Activated naive CD8-positive, alpha-beta T cell treated with anti-CD3 and anti-CD28 coated beads, Interleukin-2, amount 10 ng/mL, durations not matched to agents 7 days and 5 days (primary cell): ENCODE measurements at places on chromosomes 13 and 19. TPM values are rescaled to one million over a fixed set of nuclear protein-coding genes. Genes with fewer than 3 reads are reported as not detected.

GRCh38 chr13:45537516-45537915 is 72.8 kb downstream of the COG3 start:
- H3K27ac ChIP-seq, result no peak overlapping the region
- H3K36me3 ChIP-seq, result peaks cover 8% of the 10 kb centered on the region
- no peak overlapping the region for H3K4me3 ChIP-seq
- H3K4me1 ChIP-seq, result no peaks in the 10 kb centered on the region
- DNase-seq, result no peak

GRCh38 chr13:22915442-22916082 is 265.2 kb upstream of the SGCG start:
- no peak for DNase-seq
- peak overlapping the region; percentile 44 for H3K4me3 ChIP-seq
- no peaks in the 10 kb centered on the region for H3K4me1 ChIP-seq
- peaks cover 44% of the 10 kb centered on the region for H3K27me3 ChIP-seq

DNA sequence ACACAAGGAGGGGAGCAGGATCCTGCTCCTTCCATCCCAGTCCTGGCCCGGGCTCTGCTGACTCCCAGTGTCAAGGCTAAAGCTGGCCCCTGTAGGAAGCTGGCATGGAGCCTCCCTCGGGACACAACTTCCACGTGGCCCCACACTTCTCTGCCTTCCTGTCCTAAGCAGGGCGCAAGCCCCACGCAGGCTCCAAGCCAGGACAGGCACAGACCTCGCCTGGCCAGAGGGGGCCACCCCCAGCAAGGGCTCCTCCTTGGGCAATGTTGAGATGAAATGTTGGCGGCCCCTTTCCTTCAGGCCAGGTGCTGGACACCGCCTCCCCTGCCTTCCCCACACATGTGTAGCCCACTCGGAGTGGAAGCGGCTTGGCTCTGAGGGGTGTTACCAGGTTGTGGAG is 66.6 kb downstream of the COL4A1 start:
- H3K36me3 ChIP-seq, result no peaks in the 10 kb centered on the region
- no peak overlapping the region for H3K27ac ChIP-seq
- no peak for DNase-seq
- peaks cover 14% of the 10 kb centered on the region for H3K27me3 ChIP-seq
- H3K4me1 ChIP-seq, result no peaks in the 10 kb centered on the region

GRCh38 chr13:112510002-112510780 is 77.8 kb downstream of the TUBGCP3 start:
- H3K4me1 ChIP-seq, result no peaks in the 10 kb centered on the region
- no peak overlapping the region for H3K27ac ChIP-seq
- peaks cover 12% of the 10 kb centered on the region for H3K36me3 ChIP-seq
- H3K27me3 ChIP-seq, result no peaks in the 10 kb centered on the region
- H3K4me3 ChIP-seq, result no peak overlapping the region

GRCh38 chr19:41927497-41928192 is 604 bp downstream of the ERFL start:
- H3K27ac ChIP-seq, result no peak overlapping the region
- DNase-seq, result no peak
- H3K4me1 ChIP-seq, result peaks cover 14% of the 10 kb centered on the region
- peaks cover 5% of the 10 kb centered on the region for H3K36me3 ChIP-seq

DNA sequence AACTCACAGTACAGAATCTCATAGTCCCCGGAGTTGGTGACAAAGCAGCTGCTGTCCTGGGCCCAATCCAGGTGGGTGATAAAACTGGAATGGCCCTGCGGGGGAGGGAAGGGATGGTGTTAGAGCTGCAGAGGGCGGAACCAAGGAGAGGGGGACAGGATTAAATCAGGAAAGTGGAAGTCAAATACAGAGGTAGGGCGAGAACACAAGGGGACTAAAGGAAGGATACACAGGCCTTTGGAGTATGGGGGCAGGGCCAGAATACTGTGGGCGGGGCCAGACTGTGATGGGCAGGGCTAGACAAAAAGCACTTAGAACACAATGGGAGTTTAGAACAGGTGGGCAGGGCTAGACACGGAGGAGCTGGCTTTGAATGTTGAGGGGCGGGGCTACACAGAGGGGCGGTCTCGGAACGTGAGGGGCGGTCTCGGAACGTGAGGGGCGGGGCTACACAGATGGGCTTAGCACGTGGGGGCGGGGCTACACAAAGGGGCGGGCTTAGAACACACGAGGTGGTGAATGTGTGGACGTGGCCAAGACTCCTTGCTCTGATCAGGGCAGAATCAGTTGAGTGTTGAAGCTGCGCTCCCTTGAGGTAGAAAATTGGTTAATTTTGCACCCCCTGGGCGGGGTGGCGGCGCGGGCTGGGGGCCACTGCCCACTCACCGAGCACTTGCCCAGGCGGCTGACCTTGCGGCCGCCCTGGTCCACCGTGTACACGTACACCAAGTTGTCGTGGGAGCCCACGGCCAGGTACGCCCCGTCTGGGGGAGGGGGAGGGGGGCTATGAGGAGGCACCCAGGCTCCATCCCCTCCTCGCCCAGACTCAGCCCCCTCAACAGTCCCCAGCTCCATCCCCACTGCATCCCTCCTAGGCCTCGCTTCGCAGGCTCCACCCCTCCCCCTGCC is 14.0 kb upstream of the GPR4 start:
- no peak overlapping the region for H3K4me3 ChIP-seq
- H3K27ac ChIP-seq, result peak overlapping the region; percentile 45
- DNase-seq, result peak; percentile 66
- peaks cover 15% of the 10 kb centered on the region for H3K4me1 ChIP-seq

The MEF2B gene
- total RNA-seq, result 5.2 TPM

GRCh38 chr13:113527272-113527958 is 36.9 kb upstream of the DCUN1D2 start:
- DNase-seq, result no peak
- H3K4me3 ChIP-seq, result no peak overlapping the region
- H3K4me1 ChIP-seq, result no peaks in the 10 kb centered on the region

- no peak overlapping the region for H3K27ac ChIP-seq
- no peak for DNase-seq
- H3K4me1 ChIP-seq, result peaks cover 3% of the 10 kb centered on the region
- no peaks in the 10 kb centered on the region for H3K36me3 ChIP-seq
- no peaks in the 10 kb centered on the region for H3K27me3 ChIP-seq
These were observed 101.1 kb upstream of the RNF113B start for GRCh38 chr13:98278068-98278724.

GRCh38 chr13:100290165-100290801 is 201.4 kb downstream of the PCCA start:
- peaks cover 2% of the 10 kb centered on the region for H3K36me3 ChIP-seq
- H3K27me3 ChIP-seq, result no peaks in the 10 kb centered on the region
- no peaks in the 10 kb centered on the region for H3K4me1 ChIP-seq
- H3K27ac ChIP-seq, result no peak overlapping the region
- no peak overlapping the region for H3K4me3 ChIP-seq

GRCh38 chr19:14337510-14337909 is 43.7 kb upstream of the ADGRE5 start:
- no peak overlapping the region for H3K27ac ChIP-seq
- no peaks in the 10 kb centered on the region for H3K36me3 ChIP-seq
- H3K4me1 ChIP-seq, result peaks cover 2% of the 10 kb centered on the region
- no peak overlapping the region for H3K4me3 ChIP-seq
- no peaks in the 10 kb centered on the region for H3K27me3 ChIP-seq

The RNF17 gene
- total RNA-seq, result not detected

- no peak overlapping the region for H3K4me3 ChIP-seq
- H3K27me3 ChIP-seq, result no peaks in the 10 kb centered on the region
- H3K36me3 ChIP-seq, result no peaks in the 10 kb centered on the region
- no peak for DNase-seq
These were observed 1534.8 kb downstream of the SLITRK5 start for GRCh38 chr13:89205856-89206520.

GRCh38 chr19:22807061-22807835 is 23.3 kb upstream of the ZNF99 start:
- DNase-seq, result no peak
- H3K36me3 ChIP-seq, result peaks cover 3% of the 10 kb centered on the region
- no peak overlapping the region for H3K4me3 ChIP-seq
- no peaks in the 10 kb centered on the region for H3K4me1 ChIP-seq

DNA sequence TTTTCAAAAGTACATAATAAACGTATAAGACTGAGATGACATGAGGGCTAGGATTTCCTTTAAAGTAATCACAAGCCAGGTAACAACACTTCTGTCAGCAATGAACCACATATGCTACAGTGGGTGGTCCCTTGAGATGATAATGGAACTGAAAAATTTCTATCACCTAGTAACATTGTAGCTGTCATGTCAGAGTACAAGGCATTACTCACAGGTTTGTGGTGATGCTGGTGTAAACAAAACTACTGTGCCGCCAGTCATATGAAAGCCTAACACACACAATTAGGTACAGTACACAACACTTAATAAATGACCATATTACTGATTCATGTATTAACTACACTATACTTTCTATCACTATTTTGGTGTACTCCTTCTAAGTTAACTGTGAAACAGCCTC is 36.8 kb downstream of the MIPEP start:
- peaks cover 2% of the 10 kb centered on the region for H3K4me1 ChIP-seq
- no peak for DNase-seq
- no peak overlapping the region for H3K4me3 ChIP-seq

The SLC25A41 gene
- total RNA-seq, result 1.0 TPM

GRCh38 chr13:96968027-96968426 is 26.2 kb downstream of the OXGR1 start:
- H3K4me1 ChIP-seq, result no peaks in the 10 kb centered on the region
- no peak overlapping the region for H3K27ac ChIP-seq
- no peak for DNase-seq
- no peak overlapping the region for H3K4me3 ChIP-seq

DNA sequence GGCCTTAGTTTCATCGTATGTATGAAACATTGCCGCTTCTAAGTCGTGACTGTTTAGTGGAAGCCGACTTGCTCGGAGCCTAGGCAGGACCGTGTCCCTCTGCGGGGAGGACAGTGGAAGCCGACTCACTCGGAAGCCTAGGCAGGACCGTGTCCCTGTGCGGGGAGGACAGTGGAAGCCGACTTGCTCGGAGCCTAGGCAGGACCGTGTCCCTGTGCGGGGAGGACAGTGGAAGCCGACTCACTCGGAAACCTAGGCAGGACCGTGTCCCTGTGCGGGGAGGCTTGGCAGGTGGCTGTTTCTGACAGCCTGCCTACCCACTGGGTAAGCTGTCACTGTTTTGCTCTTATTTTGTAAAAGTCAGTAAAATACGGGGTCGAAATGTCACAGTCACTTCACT is 20.4 kb upstream of the DCUN1D2 start:
- no peak overlapping the region for H3K27ac ChIP-seq
- no peaks in the 10 kb centered on the region for H3K27me3 ChIP-seq
- no peak for DNase-seq

- DNase-seq, result no peak
- H3K4me1 ChIP-seq, result no peaks in the 10 kb centered on the region
- no peak overlapping the region for H3K27ac ChIP-seq
- peaks cover 1% of the 10 kb centered on the region for H3K27me3 ChIP-seq
These were observed 243.5 kb downstream of the ITGBL1 start for GRCh38 chr13:101695870-101696516.

The KLK5 gene
- not detected for total RNA-seq

DNA sequence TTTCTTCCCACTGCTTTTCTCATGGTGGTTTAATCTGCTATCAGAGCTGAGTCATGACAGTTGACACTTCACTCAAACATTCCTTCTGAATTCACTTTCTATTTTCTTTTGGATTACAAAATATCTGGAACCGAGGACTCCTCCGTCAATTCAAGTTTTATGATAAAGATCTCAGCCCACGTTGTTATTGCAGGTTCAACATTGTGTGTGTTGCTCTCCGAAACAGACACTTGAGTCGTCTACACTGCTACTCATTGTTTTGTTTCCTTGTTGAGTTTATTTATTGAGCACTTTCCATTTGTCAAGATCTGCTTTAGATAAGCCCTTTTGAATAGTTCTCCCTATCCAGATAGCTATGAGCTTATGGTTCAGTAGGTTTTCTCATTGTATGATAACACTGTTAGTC is 636.1 kb upstream of the GPC6 start:
- no peaks in the 10 kb centered on the region for H3K36me3 ChIP-seq
- no peaks in the 10 kb centered on the region for H3K27me3 ChIP-seq
- no peak overlapping the region for H3K27ac ChIP-seq
- no peak overlapping the region for H3K4me3 ChIP-seq

GRCh38 chr19:44718441-44719261 is 19.7 kb downstream of the CEACAM16 start:
- DNase-seq, result no peak
- peaks cover 21% of the 10 kb centered on the region for H3K4me1 ChIP-seq
- H3K27me3 ChIP-seq, result peaks cover 15% of the 10 kb centered on the region

GRCh38 chr13:48004201-48004600 is 3.1 kb upstream of the SUCLA2 start:
- no peak overlapping the region for H3K27ac ChIP-seq
- no peak for DNase-seq
- H3K36me3 ChIP-seq, result peaks cover 9% of the 10 kb centered on the region
- peaks cover 20% of the 10 kb centered on the region for H3K4me1 ChIP-seq

The VWA8 gene
- total RNA-seq, result 21.1 TPM

The KLK10 gene
- total RNA-seq, result not detected

DNA sequence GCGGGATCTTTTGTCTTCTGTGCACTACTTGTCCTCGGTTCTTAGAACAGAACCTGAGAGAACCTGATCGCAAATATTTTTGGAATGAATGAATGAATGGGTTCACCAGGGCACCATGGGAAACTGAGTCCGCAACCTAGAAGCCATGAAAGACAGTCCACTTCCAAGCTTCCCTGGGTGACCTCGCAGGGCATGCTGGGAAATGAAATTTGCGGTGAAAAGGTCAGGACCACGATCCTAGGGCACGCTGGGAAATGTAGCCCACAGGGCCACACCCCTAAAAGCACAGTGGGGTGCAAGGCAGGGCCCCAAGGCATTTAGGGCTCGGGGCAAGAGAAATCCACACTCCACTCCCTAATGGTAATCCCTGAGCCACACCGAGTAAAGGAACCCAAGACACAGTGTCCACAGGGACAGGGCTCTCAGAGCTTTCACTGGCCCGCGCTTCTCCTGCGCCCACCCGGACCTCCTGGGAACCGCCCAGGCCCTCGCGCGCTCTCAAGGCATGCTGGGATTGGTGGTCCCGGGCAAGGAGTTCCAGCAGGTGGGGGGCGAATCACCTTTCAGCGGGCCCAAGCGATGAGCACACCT is 1.1 kb upstream of the PPP1R12C start:
- peaks cover 3% of the 10 kb centered on the region for H3K36me3 ChIP-seq
- peaks cover 27% of the 10 kb centered on the region for H3K4me1 ChIP-seq
- peak overlapping the region; percentile 98 for H3K4me3 ChIP-seq
- peak overlapping the region; percentile 67 for H3K27ac ChIP-seq
- peak; percentile 46 for DNase-seq
- peaks cover 7% of the 10 kb centered on the region for H3K27me3 ChIP-seq

DNA sequence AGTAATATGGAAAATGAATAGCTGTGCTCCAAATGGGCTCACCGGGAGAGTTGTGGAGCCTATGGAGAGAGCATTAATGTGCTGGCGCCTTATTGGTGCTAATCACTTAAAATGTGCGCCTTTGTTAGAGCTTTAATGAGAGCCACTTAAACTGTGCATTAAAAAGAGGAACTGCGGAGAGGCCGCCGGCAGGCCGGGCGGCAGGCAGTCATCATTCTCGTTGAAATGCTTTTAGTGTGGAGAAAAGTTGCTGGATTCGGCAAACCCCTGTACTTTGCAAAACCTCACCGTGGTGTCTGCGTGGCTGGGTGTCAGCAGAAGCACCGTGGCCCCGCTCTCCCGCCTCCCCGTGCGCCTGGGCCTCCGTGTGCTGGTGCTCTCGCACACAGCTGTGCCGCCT is 105.5 kb downstream of the KDM4B start:
- no peak for DNase-seq
- no peak overlapping the region for H3K27ac ChIP-seq
- H3K36me3 ChIP-seq, result peaks cover 7% of the 10 kb centered on the region
- H3K4me3 ChIP-seq, result peak overlapping the region; percentile 28

- peaks cover 23% of the 10 kb centered on the region for H3K36me3 ChIP-seq
- no peak overlapping the region for H3K4me3 ChIP-seq
- H3K4me1 ChIP-seq, result peaks cover 2% of the 10 kb centered on the region
- H3K27me3 ChIP-seq, result no peaks in the 10 kb centered on the region
- DNase-seq, result no peak
- H3K27ac ChIP-seq, result no peak overlapping the region
These were observed 19.7 kb downstream of the VWA8 start for GRCh38 chr13:41941174-41941573.
